ENCODE measurements at places on chromosomes 2 and 18.
A peak's percentile ranks its signal among the peaks of the same experiment; 100 is the strongest.

DNA sequence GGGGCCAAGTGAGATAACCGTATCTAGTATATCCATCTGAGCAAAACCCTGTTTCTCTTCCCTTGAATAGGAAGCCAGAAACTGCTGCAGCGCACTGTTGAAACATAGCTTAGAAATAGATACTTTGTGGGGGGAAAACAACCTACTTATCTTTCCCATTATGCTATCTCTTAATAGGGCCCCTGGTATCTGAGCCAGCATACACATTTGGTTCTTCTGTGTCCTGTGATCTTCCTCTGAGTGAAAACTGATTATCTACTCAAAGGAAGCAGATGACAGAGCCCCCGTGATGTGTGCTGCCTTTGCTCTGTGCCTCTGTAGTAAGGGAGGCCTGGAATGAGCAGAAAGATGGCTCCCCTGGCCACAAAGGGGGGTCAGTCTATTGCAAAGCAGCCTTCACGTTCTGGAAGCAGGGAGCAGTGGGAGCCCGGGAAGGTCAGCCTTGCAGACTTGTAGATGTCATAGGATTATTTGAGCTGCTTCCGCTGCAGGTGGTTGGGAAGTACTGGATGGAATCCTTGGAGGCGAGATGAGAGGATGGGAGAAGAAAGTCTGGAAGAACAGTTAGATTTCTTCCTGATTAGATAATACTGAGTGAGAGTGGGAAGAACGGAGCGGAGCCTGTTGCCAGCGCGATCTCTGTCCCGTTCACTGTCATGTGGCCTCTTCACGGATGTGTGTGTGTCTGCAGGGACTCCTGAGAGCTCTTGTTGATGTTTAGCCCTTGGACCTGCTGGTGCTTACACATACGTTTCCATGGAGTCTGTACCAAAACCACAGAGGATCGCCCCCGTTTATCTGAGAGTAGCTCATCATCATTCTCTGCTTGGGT lies 150.1 kb downstream of the AGAP1 start:
- no peak for DNase-seq

DNA sequence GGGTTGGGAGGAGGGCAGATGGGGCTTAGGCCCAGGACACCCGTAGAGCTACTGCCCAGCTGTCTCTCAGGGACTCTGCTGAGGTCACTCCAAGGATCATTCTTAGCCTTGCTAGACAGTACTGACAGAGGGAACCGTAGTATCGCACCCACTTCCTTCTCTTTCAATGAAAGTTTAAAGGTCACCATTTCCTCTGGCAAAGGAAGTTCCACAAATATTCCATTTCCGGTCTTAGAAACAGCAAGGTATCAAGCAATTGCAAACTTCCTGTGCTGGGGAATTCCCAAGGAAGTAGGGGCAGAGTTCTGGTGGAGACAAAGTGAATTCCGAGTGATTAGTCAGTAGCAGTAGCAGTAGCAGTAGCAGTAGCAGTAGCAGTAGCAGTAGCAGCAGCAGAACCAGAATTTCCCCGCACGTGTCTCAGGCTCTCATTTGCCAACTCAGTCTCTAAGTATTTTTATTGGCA lies 24.7 kb downstream of the IL1B start:
- DNase-seq = no peak

DNA sequence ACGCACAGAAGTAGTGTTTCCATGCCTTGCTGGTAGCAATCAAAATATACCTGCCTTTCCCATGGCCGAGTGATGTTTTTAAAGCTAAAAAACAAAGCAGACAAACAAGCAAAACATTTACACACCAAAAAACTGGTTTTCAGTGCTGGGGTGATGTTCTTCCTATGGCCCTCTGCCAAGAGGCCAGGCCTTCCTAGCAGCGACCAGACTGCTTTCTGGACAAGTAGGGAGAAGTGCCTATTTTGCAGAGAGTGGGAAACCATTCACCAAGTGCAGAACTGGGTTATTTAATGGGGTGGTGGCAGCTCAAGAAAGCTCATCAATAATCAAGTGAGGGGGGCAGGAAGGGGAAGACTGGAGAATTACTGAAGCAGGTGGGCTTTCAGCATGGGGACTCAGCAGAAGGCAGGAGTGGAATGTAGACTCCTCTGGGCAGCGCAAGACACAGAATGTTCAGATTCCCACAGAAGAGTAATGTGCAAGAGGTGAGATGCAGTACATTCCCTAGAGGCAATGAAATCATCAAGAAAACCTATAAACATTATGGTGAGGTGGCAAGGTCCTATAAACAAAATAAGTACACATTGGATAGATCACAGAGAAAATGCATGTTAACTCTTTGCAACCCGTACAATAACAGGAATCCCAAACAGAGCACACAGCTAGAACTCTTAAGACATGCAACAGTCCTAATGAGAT lies 44.0 kb downstream of the CPO start:
- no peak for DNase-seq

- no peak for DNase-seq
Observed at GRCh38 chr2:44929159-44929734, 12.3 kb upstream of the SIX3 start.

DNA sequence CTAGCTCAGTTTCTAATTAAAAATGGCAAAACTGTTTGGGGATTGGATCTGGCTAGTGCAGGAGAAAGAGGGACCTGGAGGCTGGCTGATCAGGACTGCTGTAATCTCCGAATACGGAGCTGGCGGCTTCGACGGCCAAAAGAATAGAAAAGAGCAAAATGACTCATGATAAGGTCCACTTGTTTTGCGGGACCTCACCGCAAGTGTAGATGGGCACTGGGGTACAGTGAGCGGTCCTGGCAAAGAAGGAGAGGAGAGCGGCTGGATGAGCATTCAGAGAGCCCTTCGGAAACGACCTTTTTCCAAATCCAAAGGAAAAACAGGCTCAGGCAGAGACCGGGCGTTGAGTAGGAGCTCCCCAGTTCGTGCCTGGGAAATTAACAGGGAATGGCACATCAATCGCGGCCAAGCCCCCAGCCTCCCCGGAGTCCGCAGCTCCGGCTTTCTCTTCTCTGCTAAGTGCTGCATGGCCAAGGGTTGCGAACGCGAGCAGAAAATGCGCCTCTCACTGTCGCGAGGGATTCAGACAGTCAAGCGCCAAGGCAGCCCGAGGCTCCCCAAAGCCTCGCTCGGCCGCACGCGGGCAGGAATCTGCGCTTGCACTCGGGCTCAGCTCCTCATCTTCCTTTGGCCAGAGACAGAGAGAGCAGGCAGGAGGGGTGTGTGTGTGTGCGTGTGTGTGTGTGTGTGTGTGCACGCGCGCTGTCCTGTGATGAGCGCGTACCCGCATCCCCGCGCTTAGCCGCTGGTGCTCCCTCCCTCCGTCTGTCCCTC lies 1.8 kb downstream of the DCC start:
- peak; percentile 47 for DNase-seq

GRCh38 chr18:39191058-39191457 lies 1625.5 kb upstream of the CELF4 start:
- DNase-seq = no peak

- DNase-seq = no peak
Observed at GRCh38 chr2:61463769-61464475, 7.0 kb downstream of the USP34 start.

DNA sequence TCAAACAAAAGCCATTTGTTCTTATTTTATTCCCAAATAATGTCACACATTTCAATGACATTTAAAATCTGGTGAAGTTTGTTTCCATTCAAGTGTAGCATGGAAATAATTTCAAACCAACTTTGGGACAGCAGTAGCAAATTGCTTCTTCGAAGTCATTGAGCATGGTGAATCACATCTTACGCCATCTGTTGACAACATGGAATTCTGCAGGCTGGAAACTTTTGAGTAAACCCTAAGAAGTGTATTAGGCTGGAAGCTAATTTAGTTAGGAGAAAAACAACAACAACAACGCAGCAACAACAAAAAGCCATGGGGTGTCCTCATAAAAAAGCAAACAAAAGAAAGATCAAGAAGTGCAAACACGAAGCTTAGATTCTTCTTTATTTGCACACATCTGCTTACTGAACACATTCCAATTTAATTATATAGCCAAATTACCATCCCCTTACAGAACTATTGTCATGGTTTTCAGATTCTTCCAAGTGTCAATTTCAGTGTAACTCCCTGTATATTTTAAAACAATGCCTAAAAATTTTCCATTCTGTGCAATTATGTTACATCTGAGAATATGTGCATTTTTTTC lies 659.0 kb upstream of the CDH7 start:
- DNase-seq = peak; percentile 39

GRCh38 chr18:79421275-79421857 lies 25.6 kb downstream of the NFATC1 start:
- DNase-seq = no peak

GRCh38 chr2:134320930-134321329 lies 67.1 kb downstream of the MGAT5 start:
- no peak for DNase-seq

DNA sequence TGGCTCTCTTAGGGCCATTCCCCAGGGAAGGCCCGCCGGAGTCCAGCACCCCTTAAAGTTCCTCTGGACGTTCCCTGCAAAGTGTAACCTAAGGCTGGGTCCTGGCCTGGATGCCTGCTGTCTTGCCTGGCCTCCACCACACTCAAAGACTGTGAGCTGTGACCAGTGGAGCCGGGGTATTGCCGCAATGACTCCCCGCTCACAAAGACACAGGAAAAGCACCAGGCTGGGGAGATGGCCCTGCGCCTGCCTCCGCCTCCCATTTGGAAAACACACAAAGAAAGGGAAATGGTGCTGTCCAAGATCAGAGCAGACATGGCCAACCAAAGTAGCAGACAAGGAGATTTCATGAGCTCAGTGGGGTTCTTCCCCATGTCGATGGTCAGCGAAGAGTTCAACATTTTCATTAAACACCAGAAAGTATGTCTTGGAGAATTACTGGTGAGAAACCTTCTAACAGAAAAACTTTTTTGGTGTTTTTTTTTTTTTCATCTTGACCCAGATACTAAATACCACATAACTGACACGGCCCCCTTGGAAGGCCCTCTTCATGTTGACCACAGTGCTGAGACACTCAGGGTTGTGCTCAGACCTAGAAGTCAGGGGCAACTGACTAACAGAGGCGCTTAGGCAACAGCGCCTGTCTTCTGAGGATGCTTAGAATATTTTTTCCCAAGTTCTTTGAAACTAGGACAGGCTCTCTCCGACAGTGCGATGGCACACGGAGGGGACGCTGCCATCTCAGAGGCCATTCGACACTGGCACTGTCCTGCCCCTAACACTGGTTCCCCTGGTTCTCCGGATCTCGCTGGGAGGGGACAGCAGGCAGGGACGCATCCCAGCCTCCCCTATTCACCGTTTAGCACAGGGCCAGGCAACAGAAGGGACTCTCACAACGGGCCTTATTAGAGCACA lies 226.4 kb upstream of the ID2 start:
- no peak for DNase-seq

DNA sequence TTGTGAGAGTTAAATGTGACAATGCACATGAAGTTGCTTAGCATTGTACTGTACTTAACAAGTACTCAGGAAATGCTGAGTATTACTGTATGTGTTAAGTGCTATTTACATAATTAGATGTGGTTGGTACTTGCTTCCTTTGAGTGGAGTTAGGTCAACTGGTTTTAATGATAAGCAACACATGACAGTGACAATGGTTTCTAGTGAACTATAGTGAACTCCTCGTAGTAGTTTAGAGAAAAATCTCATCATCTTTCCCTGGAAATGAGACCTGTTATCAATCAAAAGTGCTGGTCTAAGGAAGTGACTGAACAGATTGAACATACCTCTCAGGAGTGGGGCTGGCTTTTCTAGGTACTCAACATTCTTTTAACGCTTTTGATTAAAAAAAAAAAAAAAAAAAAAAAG lies 29.2 kb upstream of the ZDBF2 start:
- no peak for DNase-seq

Measured in NCI-H748 treated with DMSO at 0.1 percent for 48 hours (cell line).